NCI-H524 (cell line): ENCODE measurements at places on chromosomes 3 and 15.

DNA sequence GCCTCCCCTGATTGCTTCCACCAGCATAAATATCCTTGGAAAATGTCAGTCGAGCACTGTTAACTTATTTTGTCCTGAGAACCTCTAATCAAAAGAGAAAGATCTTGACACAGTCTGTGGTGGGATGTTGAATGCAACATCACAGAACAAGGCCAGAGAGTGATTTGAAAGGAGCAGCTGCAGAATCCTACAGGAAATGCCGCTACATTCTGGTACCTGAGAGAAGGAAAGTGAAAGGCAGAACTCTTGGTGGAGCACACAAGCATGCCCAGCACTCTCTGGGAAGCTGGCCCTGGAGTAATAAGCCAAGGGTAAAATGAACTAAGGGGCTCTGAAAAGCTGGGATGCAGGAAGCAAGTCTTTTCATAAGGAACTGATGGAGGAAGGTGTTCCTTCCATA lies 75.8 kb downstream of the CBLB start:
- DNase-seq: no peak

DNA sequence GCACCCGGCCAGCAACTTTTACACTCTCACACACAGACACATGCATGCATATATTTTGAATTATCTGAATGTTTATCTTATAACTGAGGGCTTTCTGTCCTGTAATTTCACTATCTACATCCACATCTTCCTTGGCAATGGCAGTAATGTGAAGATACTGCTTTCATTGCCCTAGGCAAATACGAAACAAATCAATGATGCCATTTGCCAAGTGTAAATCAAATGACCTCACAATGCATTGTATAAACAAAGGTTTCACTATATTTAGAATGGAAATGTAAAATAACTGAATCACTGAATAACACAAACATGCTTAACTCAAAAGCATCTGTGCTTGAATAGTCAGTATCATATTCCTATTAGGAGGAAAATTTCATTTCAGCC lies 455.6 kb downstream of the TBL1XR1 start:
- DNase-seq: no peak

GRCh38 chr3:64221571-64222257 lies 3.6 kb downstream of the PRICKLE2 start:
- DNase-seq: no peak

- peak; percentile 84 for DNase-seq
Measured at GRCh38 chr3:161851941-161852566, 355.4 kb downstream of the OTOL1 start.

DNA sequence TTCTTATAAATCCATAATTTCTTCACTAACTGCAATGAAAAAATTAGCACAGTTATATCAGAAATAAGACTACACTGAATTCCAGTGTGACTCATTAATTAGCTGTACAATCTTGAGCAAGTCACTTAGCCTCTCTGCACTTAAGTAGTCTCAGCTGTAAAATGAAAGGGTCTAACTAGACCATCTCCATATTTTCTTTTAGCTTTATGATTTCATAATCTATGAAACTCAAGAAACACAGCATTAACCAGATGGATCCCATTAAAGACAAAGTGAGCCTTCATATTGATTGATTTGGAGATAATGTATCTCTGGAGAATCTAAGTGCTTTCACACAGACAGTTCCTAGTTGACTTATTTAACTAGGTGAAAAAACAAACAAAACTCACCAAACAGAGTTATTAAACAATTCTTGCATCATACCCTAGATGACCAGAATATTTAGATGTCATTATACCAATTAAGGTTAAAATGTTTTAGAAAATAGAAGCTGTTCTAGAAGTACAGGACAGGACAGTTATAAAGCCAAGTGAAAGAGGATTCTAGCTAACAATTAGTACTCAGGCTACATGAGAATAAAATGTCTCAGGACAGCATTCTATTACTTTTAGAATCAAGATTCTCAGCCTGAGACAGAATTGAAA lies 11.2 kb downstream of the CSNK1G1 start:
- DNase-seq: no peak

DNA sequence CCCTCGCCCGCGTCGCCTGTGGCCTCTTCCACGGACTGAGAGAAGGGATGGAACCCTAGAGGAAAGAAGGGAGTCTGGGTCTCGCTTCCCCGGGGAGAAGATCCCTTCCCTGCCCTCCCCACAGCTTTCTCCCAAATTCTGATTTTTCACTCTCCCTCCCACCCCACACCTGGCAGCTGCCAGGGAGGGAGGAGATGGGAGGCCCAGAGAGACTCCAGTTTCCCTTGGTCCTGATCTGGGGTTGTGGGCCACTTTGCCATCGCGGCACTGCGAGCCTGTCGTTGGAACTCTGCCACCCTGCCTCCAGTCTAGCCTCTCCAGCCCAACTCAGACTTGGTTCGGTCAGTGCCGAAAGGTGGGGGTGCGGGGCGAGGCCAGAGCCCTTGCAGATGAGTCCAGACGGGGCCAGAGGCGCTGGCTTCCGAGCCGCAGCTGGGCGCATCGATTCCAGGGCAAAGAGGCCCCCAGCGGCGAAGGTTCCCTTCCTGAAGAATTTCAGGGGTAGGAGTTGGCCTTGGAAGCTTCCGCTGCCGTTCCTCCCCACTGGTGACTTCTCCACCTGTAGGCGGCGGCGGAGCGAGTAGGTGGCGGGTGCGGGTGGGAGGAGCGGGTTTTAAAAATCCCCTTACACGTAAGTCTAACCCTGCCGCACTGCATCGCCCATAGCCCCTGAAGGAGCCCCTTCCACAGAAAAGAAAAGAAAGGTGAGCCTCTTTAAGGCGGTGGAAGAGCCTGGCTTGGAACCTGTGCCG lies 5.2 kb downstream of the WNT5A start:
- DNase-seq: no peak

DNA sequence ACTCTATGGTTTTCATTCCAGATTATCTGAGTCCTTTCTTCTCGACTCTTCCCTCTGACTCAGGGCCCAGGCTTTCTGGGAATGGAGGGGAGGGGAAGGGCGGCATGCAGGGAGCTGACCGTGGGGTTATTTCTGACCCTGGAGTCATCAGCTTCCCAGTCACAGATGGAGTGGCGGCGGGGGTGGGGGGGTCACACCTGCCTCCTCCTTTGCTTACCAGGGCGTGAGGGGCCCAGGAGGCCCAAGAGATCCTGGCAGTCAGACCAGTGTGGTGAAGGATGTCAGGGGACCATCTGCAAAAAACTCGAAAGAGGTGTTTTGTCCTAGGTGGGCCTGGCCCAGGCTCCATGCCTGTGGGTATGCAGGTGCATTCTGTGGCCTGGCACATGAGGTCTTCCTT lies 996 bp upstream of the XIRP1 start:
- DNase-seq: no peak

DNA sequence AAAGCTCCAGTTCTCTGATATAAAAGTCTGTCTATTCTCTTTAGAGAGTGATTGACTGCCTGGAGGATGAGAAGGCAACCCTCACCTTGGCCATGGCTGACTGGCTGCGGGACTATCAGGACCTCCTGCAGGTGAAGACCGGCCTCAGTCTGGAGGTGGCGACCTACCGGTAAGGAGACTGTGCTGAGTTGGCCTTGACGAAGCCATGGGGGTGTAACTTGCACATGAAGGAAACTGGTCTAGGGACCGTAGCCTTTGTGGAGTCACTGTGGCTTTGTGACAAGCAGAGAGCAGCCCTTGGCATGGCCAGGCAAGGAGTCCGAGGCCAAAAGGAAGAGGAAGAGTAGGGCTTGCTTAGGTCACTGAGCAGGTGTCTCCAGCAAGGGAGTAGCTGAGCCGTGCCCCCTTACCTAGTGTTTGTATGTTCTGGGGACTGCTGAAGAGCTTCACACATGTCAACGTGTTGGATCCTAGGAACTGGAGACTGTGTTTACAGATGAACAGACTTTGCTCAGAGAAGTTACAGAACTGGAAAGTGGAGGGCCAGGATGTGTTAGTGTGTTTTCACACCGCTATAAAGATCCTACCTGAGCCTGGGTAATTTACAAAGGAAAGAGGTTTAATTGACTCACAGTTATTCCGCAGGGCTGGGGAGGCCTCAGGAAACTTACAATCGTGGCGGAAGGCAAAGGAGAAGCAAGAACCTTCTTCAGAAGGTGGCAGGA lies 8.8 kb downstream of the SYNM start:
- DNase-seq: no peak

DNA sequence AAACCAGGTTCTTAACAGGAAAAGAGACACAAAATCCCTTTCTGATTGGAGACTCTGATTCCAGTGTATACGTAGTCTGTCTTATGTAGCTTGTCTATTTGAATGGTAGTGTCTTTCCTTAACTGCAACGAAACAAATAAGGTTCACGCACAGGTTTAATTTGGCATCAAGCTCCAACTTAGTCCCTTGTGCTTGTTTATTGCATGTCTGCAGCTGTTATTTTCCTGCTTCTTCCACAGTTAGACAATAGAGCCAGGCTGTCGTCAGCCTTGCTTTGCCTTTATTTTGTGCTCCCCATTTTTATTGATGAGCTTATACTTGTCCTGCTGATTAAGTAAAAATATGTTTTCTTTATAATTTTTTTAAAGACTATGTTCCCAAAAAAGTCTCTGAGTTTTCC lies 152.7 kb upstream of the CDIN1 start:
- no peak for DNase-seq

DNA sequence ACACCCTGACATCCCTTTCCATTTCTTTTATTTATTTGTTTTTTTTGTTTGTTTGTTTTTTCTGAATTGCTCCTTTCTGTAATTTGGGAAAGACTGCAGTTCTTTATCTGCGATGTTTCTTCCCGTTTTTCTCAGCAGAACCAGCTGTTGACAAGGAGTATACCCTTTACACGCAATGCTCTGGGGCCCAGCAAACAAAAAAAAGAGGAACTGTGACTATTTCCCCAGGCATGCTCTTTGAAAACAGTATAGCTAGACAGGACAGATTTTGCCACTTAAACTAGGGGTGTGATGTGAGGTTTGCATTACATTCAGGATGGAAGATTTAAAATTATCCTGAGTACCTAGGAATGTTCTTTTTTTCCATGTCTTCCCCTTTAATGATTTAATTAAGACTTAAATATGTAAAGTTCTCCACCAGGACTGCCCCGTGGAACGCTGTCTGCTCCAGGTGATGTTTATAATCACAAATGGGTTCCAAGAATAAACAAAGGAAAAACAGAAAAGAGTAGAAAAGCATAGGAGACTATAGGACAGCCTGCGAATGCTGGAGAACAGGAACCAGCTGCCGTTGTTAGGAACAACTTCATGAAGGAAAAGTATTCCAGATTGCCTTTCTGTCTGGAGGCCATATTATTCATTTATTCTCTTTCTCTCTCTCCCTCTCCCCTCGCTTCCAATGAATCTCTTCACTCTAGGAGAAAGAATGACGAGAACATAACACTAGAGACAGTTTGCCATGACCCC lies 43.3 kb downstream of the TGFBR2 start:
- DNase-seq: no peak

DNA sequence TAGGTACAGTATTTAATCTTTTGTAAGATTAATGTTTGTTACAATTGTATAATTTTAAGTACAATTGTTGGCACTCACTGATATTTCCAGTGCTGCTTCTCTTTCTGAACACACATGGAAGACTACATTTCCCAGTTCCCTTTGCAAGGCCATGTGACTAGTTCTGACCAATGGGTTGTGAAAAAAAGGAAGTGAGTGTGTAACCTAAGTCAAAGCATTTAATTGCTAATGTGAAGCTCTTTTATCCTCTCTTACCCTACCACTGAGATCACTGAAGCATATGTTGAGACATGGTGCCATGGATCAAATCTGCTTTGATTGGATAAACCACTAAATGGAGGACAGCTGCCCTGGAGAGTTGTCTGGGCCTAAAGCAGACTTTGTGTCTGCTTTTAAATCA lies 83.9 kb upstream of the PLXND1 start:
- DNase-seq: peak; percentile 99

GRCh38 chr3:10627884-10628572 lies 122.6 kb upstream of the ATP2B2 start:
- no peak for DNase-seq

- no peak for DNase-seq
Measured at GRCh38 chr3:100097919-100098783, 16.1 kb downstream of the FILIP1L start.

DNA sequence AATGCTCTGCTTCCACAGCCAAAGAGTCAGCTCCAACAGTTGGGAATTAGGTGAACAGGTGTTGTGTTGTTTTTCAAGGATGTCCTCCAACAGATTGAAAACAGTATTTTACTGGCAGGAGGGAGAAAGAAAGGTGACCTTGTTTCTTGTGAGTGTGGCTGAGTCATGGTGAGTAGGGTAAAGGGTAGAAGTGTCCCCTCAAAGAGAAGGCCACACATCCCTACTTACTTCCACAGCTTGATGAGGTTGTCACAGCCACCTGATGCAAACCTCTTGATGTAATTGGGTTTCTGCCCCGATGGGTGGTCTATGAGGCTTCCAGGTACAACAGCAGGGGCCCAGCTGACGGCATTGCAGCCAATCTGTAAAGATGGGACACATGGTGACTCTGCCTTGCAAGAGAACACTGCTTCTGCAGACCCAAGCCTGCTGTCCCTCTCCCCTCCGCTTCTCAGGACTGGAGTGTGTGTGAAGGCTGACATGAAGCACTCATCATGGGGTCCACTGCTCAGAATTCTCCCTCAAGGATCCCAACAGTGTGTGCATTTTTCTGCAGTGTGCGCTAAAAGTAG lies 12.7 kb upstream of the GHRL start:
- DNase-seq: peak; percentile 12
